Lower lobe of right lung (tissue), 2 donors: ENCODE measurements at places on chromosomes 4 and X. TPM values are rescaled to one million over a fixed set of nuclear protein-coding genes. Genes with fewer than 3 reads are reported as not detected.

DNA sequence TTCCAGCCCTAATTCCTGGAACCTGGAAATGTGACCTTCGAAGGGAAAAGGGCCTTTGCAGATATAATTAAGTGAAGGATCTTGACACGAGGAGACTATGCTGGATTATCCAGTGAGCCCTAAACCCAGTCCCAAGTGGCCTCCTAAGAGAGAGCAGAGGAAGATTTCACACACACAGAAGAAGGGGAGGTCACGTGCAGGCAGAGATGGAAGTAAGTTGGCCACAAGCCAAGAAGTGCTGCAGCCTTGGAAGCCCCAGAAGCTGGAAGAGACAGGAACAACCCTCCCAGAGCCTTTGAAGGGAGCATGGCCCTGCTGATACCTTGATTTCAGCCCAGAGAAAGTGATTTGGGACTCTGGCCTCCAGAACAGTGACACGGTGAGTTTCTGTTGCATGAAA lies 51.9 kb downstream of the EVC2 start:
- no peaks in the 10 kb centered on the region for H3K27me3 ChIP-seq
- no peak overlapping the region for H3K27ac ChIP-seq
- no peaks in the 10 kb centered on the region for H3K4me1 ChIP-seq
- H3K4me3 ChIP-seq, result no peak overlapping the region
- no peak for DNase-seq

Gene PAGE1
- total RNA-seq, result not detected

- H3K27ac ChIP-seq, result no peak overlapping the region
- no peaks in the 10 kb centered on the region for H3K4me1 ChIP-seq
- no peaks in the 10 kb centered on the region for H3K36me3 ChIP-seq
- H3K4me3 ChIP-seq, result no peak overlapping the region
- DNase-seq, result no peak
- H3K27me3 ChIP-seq, result no peaks in the 10 kb centered on the region
Observed at GRCh38 chr4:176099314-176099713, 33.7 kb downstream of the WDR17 start.

Gene SMIM10
- 4.1 TPM for total RNA-seq

GRCh38 chr4:99651016-99651769 lies 6.4 kb downstream of the C4orf54 start:
- DNase-seq, result no peak
- H3K4me3 ChIP-seq, result no peak overlapping the region
- no peaks in the 10 kb centered on the region for H3K36me3 ChIP-seq
- no peak overlapping the region for H3K27ac ChIP-seq
- no peaks in the 10 kb centered on the region for H3K4me1 ChIP-seq
- no peaks in the 10 kb centered on the region for H3K27me3 ChIP-seq

Gene CHRDL1
- total RNA-seq, result 60.6 TPM
